ENCODE measurements at places on chromosomes 12 and 14.

DNA sequence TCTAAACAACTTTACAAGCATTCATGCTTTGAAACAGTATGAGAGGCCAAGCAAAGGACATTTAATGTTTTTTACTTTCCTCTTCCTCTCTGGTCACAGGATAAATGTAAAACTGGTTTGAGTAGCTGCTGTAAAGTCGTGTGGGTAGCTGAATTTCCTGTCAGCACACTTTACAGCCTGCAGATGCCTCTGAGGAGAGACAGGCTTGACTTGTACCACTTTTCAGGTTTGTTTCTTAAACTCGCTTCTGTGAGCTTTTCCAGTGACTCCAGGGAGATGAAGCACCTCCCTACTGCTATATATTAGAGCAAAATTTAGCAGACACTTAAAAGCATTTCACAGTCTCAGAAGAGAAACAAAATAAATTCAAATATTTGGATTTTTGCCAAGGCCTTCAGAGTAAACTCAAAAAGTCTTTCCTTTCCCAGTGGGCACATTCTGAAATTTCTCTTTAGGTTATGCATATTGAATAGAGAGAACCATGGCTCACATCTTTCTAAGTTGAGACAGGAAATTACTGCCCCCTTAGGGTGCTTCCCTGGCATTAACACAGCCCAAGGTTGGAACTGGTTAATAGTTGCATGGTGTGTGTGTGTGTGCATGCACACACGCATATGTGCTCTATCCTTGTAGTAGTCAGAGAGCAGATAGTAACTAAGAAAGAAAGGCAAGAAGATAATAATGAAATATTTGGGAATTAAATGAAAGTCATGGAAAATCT lies 557.3 kb upstream of the MIS18BP1 start:
- DNase-seq, result no peak

- no peak for DNase-seq
These were observed 311.8 kb upstream of the CLEC14A start for GRCh38 chr14:38567703-38568102.

GRCh38 chr14:20935303-20935984 lies 19.8 kb upstream of the RNASE2 start:
- no peak for DNase-seq

DNA sequence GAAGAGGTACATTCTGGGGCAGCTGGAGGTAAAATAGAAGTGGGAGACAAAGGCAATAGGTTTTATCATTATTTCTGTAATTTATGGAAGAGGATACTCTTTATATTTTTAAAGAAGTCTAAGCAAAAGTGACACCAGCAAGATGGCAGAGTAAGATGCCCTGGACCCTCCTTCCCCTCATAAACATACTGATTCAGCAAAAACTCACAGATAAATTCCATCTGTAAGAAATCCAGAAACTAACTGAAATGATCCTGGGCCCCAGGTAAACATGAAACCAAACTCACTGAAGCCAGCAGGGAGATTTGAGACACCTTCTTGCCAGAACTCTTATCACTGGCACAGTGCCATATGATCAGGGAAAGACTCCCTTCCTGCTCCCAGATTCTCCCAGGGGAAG lies 79.9 kb downstream of the GCH1 start:
- no peak for DNase-seq

DNA sequence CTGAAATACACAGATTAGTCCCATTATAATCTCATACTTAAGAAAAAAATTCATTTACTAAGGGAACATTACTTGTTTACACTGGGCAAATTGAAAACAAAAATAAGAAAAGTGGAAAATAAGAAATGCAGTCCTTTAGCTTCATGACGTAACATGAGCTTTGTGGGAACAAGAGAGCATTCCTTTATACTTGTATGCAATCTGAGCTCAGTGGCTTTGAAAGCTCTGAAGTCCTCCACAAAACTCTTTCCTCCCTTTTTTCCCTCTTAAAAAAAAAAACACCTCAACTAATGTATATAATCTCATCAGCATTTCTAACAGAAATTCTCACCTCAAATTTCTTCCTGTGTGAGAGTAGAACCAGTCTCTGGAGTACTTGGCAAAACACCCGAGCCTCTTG lies 76.9 kb upstream of the OTX2 start:
- DNase-seq, result no peak

GRCh38 chr14:30906752-30907658 lies 32.6 kb downstream of the COCH start:
- no peak for DNase-seq

- peak; percentile 57 for DNase-seq
These were observed 28.0 kb downstream of the PXN start for GRCh38 chr12:120237360-120238171.

DNA sequence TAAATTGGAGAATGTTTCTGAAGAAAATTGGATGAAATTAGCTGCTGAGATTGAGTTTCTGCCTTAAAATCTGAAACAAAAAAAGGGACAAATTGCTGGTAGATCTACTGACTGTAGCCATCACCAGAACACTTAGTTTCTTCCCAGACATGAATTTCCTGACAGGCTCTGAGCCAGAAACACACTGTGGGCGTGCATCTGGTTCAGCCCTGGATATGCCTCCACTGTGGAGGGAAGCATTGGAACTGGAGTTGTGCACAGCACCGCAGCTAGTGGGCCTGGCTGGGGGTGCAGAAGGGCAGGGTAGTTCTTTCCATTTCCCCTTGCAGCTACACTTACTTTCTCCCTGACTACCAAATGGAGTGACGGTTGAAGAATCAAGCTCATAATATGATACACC lies 31.2 kb downstream of the CREBL2 start:
- DNase-seq, result no peak

- DNase-seq, result no peak
These were observed 64.4 kb downstream of the TMTC1 start for GRCh38 chr12:29719381-29719780.

GRCh38 chr14:74579447-74580274 lies 32.4 kb downstream of the LTBP2 start:
- DNase-seq, result peak; percentile 78

- DNase-seq, result no peak
These were observed 2.5 kb downstream of the OR6C2 start for GRCh38 chr12:55446326-55446725.

DNA sequence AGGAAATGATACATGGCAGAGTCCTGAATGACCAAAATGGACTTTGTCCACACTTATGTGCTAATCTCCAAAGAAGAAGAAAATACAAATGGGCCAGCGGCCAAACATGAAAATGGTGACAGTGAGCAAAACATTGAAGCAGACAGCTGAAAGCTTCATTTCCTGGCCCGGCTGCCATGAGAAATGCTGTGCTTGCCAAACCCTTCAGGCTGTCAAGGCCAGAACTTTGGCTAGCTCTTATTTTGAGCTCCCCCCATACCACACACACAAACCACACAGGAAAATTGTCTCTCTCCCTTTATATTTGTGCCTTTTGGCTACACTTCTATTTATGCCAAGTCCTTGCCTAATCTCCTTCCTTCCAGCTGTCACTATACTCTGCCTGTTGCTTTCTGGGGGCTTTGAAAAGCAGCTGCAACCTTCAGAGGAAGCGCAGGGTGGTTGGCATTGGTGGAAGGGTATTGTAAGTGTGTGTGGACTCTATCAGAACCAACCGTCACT lies 323.8 kb downstream of the RAD51B start:
- DNase-seq, result peak; percentile 76

- DNase-seq, result peak; percentile 97
These were observed 35.0 kb downstream of the CORO1C start for GRCh38 chr12:108696111-108696995.

DNA sequence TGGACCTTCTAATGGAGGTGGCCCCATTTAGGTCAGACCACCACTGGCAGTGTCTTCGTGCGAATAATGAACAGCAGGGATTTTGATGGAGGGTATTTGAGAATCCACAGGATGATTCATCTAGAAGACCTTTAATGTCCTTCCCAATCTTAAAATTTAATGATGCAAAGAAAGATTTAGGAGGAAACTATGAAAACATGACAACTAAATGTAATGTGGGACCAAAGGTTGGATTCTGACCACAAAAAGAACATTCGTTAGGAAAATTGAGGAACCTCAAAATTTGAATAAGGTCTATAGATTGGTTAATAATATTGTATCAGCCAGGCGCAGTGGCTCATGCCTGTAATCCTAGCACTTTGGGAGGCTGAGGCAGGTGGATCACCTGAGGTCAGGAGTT lies 78.2 kb upstream of the TMPO start:
- DNase-seq, result no peak

- DNase-seq, result peak; percentile 96
These were observed 192.9 kb downstream of the C12orf75 start for GRCh38 chr12:105523164-105524057.

DNA sequence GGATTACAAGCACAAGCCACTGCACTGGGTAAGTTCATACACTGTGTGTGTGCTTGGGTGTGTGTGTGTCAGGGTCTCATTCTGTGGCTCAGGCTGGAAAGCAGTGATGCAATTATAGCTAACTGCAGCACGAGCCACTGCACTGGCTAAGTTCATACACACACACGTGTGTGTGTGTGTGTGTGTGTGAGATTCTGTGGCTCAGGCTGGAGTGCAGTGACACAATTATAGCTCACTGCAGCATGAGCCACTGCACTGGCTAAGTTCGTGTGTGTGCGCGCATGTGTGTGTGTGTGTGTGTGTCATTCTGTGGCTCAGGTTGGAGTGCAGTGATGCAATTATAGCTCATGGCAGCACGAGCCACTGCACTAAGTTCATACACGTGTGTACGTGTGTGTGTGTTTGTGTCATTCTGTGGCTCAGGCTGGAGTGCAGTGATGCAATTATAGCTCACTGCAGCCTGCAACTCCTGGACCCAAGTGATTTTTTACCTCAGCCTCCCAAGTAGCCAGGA lies 85.4 kb downstream of the HECTD1 start:
- peak; percentile 4 for DNase-seq

DNA sequence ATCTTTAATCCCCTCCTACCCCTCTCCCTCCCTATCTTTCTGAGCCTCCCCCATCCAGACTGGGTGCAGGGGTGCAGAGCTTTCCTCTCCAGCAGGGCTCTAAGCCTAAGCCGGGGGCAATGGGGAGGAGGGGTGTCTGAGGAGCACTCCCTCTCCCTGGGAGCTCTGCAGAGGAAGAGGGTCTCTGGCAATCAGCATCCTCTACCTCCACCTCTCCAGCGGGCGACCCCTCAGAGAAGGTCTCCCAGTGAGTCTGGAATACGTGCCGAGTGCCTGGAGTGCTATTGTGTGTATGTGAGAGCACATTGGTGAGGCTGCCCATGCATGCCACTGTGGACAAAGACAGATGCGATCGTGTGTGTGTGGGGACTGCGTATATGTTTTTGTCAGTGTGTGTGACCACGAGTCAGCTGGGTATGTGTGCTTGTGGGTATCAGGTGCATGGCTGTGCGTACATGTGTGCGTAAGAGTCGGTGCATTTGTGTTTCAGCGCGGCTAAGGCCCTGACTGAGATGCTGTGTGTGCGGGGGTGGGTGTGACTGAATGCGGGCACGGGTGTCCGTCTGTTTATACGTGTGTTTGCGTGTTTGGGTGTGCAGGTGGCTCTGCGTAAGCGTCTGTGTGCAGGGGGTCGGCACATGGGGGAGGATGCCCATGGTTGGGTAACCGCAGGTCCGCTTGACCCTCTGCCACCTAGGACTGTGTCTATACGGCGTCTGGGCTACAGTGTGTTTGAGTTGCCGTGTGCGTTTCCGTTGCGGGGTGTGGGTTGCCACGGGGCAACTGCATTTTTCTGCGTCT lies 905 bp upstream of the DLK1 start:
- DNase-seq, result no peak

DNA sequence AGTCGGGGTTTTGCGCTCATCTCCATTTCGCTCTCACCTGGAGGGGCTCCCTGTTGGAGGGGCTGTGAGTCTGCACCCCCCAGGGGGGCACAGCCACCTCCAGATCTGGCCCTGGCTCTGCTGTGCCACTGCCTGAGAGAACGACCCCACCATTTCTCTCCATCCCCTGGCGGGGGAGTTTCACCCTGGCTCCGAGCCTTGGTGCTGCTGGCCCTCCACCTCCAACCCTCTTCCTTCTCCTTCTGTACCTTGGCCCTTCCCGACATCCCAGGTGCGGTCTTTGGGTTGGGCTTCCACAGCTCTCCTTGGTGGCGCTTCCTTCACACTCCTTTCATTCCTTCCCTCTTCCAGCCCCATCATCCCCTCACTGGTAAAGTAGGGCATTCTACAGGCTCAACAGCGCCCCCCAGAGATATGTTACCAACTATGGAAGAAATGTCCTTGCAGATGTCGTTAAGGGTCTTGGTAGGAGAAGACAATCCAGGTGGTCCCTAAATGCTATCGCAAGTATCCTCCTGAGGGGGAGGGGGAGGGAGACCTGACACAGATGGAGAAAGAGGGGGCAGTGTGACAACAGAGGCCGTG lies 16.3 kb downstream of the SERPINA1 start:
- no peak for DNase-seq

- no peak for DNase-seq
These were observed 37.8 kb upstream of the FICD start for GRCh38 chr12:108477055-108477880.

DNA sequence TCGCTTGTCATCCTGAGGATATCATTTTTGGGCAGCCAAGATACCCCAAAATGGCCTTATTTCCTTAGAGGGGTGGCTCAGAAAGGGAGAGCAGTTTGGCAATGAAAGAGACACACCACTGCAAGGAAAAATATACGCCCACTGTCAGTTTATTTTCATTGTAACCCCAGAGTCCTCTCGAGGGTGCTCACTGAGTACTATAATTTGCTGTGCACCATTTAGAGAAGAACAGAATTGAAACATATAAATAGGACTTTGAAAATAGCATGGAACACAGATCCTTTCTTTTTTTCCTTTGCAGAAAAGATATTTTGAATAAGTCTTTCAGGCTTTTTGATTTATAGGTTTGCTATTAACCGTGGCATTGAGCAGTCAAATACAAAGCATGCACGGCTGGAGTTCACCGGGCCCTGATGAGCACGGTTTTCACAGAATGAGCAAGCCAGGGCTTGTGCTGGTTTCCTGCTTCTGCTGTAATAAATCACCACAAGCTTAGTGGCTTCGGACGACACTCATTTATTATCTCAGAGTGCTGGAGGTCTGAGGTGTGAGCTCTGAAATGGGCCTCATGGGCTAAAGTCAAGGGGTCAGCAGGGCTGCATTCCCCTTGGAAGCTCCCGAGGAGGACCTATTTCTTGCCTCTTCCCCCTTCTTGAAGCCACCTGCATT lies 152.3 kb downstream of the ZNF664 start:
- DNase-seq, result peak; percentile 15

DNA sequence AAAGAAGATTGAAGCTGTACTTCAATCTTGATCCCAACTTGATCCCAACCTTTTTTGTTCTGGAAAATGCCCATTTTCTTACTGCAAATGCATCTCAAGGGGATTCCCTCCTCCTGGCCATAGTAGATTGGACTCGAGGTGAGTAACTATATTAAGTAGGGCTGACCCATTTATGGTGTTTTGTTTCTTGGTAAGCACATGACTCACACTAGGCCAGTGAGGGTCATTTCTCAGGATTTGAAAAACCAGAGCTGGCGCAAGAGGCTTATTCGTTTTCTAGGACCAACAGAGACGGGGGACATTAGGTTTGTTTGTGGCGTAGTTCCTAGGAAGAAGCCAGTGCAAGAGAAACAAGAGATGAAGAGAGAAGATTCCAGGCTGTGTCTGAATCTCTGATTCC lies 51.4 kb downstream of the MRPL42 start:
- DNase-seq, result peak; percentile 34

GRCh38 chr14:38745861-38746260 lies 357.2 kb downstream of the SEC23A start:
- no peak for DNase-seq
